ENCODE measurements at places on chromosomes 7 and 10. TPM values are rescaled to one million over a fixed set of nuclear protein-coding genes. Genes with fewer than 3 reads are reported as not detected.

PON3 gene
- polyA plus RNA-seq = 0.62 TPM

DNA sequence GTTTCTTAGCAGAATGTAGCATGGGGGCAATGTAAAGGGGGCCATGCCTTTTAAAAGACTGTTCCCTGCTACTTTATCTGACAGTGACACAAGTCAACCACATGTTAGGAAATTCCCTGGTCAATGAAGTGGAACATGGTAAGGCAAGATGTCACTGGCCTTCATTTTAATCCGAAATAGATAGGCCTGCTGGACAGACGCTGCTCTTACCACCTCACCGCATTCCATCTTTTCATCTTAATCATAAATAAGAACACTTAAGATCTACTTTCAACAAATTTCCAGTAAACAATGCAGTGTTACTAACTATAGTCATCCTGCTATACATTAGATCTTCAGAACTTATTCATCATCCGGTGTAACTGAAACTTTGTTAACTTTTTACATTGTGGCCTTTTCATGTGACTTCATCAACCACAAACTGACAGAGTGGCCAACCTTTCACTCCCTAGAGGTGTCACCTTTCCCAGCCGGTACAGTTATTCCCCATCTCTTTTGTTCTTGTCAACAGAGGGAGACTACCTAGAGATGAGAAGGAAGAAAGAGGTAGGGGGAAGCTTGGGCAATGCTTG is 15.6 kb downstream of the ASB4 start:
- no peak for DNase-seq

- no peak for DNase-seq
Measured at GRCh38 chr10:128643658-128644057, 517.4 kb upstream of the MKI67 start.

DNAJB9 gene
- polyA plus RNA-seq = 4.7 TPM

GRCh38 chr7:52507546-52508255 is 527.7 kb upstream of the POM121L12 start:
- DNase-seq = no peak

CCNY gene
- polyA plus RNA-seq = 61.5 TPM

- peak; percentile 57 for DNase-seq
Measured at GRCh38 chr10:653991-654646, 35.3 kb downstream of the DIP2C start.

GRCh38 chr7:144884896-144885295 is 49.0 kb upstream of the TPK1 start:
- DNase-seq = no peak

- DNase-seq = no peak
Measured at GRCh38 chr10:91495402-91495801, 85.3 kb downstream of the HECTD2 start.

GRCh38 chr10:88642209-88642608 is 22.0 kb upstream of the LIPF start:
- DNase-seq = no peak

CACNA2D1 gene
- 4.1 TPM for polyA plus RNA-seq

TMEM243 gene
- polyA plus RNA-seq = 28.8 TPM

GRCh38 chr7:23341846-23342598 is 42.9 kb downstream of the MALSU1 start:
- DNase-seq = no peak

SUV39H2 gene
- 5.7 TPM for polyA plus RNA-seq

- DNase-seq = no peak
Measured at GRCh38 chr10:32244011-32244410, 102.9 kb downstream of the EPC1 start.

DNA sequence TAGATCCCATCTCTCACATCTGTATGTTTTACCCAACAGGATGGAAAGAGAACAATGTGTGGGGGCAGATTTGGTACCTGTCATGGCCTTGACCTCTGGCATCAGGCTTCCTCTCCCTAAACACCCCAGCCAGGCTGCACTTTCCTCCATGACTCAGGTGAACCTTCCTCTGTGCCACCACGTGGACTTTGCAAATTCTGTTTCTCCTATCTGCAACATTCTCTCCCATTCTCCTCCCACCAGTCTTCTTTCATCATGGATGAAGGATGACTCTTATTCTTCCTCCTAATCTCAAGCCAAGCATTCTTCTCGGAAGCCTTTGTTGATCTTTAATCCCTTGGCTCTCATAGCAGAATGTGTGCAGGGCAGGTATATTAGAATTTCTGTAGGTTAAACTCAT is 355.4 kb downstream of the KCNMA1 start:
- no peak for DNase-seq

DNA sequence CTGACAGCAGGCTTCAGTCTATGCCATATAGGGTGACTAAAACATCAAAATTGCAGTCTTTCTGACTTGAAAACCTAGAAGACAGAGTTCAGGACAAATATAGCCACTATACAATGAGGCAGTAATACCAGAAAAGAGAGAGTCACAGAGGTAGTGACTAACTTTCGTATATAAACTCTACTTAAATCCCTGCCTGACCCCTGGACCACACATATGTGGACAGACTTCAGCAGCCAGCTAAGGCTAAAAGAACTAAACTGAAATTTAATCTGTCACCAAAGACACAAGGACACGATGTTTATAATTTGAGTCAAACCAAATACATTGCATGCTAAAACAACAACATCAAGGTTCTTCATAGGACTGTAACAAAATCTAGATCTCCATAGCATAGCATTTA is 64.6 kb upstream of the MACROH2A2 start:
- DNase-seq = no peak

STOX1 gene
- 0.06 TPM for polyA plus RNA-seq

GRCh38 chr10:125531465-125531864 is 151.5 kb downstream of the TEX36 start:
- no peak for DNase-seq

DENND10 gene
- polyA plus RNA-seq = 39.1 TPM

- DNase-seq = no peak
Measured at GRCh38 chr10:5654218-5654755, 12.1 kb downstream of the ASB13 start.

DNA sequence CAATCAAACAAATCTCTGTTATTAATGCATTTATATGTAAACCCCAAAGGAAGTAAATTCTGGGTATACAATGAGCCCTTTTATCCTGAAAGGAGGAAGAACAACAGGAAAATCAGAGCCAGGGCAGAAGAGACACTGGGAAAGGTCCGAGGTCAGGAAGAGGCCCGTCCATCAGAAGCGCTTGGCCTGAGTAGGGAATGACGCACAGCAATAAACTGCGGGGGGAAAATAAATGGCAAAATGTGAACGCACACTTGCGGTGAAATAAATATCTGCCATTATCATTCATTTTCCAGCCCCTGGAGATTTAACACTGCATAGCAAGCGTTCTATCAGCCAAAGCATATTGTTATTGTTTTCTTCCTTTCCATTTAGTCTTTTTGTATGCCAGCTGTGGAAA is 243.4 kb downstream of the COBL start:
- DNase-seq = no peak

- no peak for DNase-seq
Measured at GRCh38 chr7:116762971-116763370, 91.0 kb downstream of the MET start.

- DNase-seq = no peak
Measured at GRCh38 chr10:34866848-34867247, 51.8 kb upstream of the PARD3 start.

DNA sequence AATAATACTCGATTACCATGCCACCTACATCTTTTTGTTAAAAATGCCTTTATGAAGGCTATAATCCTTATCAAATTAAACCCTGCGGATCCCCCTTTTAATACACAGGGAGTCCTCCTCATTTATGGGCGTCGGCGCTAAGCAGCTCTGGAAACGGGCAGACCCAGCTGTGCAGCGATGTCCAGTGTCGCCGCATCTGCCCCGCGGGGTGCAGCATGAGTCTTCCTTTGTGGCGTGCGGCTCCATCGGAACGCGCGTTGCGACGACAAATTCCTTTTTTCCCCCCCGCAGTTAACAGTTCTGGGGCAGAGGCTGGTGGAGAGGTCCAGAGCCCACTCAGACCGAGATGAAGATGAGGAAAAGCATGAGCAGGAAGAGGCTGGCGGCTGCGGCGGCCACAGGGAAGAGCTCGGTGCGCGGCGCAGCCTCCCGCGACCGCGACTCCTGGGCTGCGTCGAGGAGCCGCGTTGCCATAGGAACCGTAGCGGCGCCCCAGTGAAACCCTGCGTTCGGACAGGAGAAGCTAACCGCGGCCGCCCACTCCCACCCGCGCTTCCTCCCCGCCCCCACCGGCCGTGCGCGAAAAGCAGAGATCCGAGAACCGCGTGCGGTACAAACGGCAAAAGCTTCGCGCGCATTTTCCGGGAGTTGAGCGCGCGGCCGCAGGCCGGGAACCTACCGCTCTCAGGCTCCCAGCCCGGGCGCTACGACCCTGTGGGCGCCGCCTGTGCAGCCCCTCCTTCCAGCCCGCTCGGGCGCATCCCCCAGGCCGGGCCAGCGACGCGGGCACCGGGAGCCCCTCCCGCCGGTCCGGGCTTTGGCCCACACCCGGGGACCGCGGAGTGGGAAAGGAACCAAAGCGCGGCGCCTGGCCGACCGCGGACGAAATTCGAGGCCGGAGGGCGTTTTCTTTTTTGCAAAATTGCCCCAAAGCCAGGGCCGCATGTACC is 130.6 kb downstream of the SPAG6 start:
- DNase-seq = no peak

DNA sequence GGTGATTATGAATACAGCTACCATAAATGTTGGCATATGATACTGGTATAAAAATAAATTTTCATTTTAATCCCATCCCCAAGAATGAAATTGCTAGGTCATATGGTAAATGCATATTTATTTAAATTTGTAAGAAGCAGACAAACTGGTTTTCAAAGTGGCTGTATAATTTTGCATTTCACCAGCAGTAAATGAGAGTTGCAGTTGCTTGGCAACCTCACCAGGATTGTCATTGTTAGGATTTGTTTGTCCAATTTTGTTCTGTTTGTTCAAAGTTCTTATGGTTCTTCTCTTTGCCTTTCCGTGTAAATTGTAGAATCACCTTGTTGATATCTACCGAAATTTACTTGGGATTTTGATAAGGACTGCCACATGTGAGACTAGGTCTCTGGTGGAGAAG is 237.4 kb downstream of the OTUD1 start:
- no peak for DNase-seq

INSYN2A gene
- polyA plus RNA-seq = 0.04 TPM

DNA sequence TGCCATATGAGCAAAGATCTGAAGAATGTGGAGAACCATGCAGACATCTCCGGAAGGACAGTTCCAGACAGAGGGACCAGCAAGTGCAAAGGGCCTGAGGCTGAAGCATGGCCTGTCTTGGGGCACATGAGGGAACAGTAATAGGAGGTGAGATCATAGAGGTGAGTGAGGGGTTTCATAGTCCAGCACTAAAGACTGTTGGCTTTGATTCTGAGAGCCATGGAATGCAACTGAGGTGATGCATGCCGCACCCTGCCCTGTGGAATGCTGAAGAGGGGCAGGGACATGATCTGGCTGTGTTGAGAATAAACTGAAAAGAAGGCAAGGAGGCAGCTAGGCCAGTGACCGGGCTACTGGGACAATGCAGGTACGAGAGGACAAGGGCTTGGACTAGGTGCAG is 253.1 kb upstream of the KLF14 start:
- DNase-seq = no peak

GRCh38 chr10:36349445-36350078 is 707.5 kb upstream of the FZD8 start:
- DNase-seq = no peak

GRCh38 chr10:55426138-55426537 is 625.1 kb upstream of the PCDH15 start:
- DNase-seq = no peak

CHAT gene
- not detected for polyA plus RNA-seq

GRCh38 chr10:24926557-24926956 is 25.8 kb downstream of the PRTFDC1 start:
- DNase-seq = no peak

DNA sequence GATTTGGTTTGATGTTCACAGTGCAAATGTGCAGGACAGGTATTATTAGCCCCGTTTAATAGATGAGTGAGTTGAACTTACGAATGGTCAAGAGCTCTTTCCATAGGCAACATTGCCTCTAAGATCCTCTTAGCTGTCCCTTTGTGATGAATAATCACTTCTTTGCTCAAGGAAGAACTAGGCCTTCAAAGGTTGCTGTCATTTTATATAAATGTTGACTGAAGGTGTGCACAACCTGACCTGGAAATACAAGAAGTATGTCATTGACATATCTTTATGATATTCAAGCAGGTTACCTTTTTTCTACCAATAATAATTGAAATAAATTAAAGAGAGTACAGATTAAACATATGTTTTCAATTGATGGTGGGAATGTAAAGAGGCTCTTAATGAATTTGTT is 48.5 kb upstream of the GLCCI1 start:
- no peak for DNase-seq

NANOS1 gene
- polyA plus RNA-seq = 0.29 TPM

DNA sequence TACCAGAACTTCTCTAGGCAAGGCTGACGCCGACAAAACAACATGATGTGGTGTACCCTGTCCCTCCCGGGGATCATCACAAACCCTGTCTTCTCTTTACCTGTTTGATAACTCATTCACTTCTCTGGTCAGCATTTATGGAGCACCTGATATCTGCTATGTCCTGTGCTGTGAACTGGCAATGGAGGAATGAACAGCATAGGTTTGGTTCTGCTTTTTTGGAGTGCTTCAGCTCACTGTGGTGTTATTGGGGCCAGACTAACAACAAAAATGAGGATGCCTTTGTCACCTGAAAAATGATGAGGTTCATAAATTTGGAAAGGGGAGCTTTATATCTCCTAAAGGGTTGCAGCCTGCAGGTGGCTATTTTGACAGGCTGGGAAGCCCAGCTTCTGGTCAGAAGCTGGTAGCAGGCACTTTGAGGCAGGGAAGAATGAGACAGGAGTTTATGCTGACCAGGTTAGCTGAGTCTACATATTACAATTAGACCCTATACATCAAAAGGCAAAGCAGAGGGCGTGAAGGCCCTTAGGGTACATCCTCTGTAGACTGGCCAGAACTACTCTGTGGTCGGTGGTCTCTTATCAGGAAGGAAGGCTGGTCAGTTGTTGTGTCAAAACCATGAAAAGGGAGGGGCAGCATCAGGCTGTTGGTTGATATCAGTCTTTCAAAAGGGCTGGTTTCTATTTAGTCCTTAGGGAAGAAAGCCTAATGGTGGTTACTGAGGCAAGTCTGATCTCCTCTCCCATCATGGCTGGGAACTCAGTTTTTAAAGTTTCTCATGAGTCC is 42.3 kb downstream of the SH2D4B start:
- DNase-seq = no peak

DNA sequence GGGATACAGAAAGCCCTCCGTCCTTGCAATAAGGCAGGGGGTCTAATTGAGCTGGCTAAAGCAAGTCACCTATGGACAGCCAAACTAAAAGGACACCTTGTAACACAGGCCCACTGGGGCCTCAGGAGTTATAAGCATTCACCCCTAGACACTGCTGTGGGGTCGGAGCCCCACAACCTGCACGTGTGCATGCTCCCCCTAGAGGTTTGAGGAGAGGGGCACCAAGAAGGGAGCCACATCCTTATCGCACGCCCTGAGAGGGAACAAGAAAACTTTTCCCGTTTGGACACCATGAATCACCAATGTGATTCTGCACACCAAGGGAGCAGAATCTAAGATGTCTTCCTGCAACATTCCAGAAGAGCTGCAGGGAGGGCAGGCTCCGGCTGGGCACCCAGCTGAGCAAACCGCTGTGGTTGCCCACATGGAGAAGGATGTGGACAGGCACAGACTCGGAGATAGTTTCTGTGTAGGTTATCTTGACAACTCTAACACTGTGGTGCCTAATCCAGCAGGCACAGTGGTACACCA is 17.7 kb upstream of the TARP start:
- no peak for DNase-seq

Data from endothelial cell of umbilical vein (primary cell).